ENCODE measurements at places on chromosomes 4 and X. TPM values are rescaled to one million over a fixed set of nuclear protein-coding genes. Genes with fewer than 3 reads are reported as not detected.

DNA sequence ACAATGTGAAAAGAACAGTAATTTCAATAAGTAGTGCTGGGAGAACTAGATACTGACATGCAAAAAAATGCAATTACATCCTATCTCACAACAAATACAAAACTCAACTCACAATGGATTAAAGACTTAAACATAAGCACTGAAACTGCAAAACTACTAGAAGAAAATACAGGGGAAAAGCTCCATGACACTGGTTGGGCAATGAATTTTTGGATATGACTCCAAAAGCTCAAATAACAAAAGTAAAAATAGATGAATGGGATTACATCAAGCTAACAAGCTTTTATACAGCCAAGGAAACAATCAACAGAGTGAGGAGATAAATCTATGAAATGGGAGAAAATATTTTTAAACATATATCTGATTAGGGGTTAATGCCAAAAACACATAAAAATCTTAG lies 53.1 kb downstream of the ANKRD17 start:
- no peak for DNase-seq

DNA sequence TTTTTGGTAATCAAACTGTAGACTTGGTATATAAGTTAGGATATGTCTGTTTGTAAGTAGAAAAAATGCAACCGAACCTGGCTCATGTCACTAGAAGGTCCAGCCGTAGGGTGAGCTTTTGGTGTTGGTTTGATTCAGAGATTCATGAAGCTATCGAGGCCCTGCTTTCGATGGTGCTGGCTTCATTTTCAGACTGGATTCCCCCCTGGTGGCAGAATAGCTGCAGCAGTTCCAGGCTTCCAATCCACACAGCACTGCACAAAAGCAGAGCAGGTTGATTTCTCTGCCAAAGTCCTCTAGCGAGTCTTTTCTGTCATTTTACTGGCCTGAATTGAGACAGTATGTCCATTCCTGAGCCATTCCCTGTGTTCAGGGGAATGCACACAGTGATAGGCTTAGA lies 33.1 kb downstream of the PDK3 start:
- DNase-seq: peak; percentile 59

- no peak for DNase-seq
These were observed 23.1 kb upstream of the NAP1L5 start for GRCh38 chr4:88720451-88721428.

DNA sequence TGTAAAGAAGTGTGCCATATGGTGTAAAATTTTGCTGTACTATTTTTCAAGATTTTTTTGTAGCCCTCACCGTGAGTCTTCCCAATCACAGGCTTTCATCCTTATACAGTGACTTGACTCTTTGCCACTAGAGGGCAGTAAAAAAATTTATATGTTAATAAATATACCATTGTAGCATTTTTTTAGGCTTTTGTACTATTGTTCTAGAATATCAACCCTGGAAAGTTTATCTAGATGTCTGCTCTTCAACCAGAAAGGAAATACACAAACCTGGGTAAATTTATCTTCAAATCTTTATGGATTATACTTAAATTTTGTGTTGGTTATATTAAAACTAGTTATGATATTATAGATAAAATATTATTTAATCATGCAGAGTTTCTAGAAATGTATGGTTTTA lies 235.3 kb downstream of the TENM3 start:
- no peak for DNase-seq

The GLOD5 gene
- not detected for total RNA-seq

DNA sequence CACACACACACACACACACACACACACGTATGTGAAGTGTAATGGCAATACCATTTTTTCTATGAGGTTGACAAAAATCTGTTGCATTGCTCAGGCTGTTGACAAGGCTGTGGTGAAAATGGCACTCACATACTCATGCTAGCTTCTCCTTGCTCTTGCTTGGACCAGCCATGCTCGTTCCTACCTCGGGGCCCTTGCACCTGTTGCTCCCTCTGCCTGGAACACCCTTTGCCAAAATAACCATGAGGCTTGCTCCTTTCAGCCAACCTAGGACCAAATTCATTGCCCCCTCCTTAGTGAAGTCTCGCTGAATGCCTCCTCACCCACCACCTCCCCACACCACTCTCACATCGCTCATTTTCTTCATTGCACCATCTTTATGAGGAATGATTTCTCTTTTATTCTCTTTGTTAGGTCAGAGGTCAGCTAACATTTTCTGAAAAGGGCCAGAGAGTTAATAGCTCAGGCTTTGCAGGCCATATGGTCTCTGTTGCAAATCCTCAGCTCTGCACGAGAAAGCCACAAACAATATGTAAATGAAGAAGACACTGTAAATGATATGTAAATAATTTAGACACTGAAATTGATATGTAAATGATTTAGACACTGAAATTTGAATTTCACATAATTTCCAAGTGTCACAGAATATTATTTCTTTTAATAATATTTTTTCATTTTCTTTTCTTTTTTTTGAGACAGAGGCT lies 13.3 kb downstream of the SLC38A5 start:
- no peak for DNase-seq

GRCh38 chr4:88137112-88137511 lies 21.3 kb downstream of the ABCG2 start:
- no peak for DNase-seq

Measured in testis (tissue), 5 donors.